Stimulated activated CD8-positive, alpha-beta memory T cell treated with anti-CD3 and anti-CD28 coated beads, Interleukin-4, amount 100 ng/mL, for 4 hours (primary cell): ENCODE measurements at places on chromosomes 7 and 10.

DNA sequence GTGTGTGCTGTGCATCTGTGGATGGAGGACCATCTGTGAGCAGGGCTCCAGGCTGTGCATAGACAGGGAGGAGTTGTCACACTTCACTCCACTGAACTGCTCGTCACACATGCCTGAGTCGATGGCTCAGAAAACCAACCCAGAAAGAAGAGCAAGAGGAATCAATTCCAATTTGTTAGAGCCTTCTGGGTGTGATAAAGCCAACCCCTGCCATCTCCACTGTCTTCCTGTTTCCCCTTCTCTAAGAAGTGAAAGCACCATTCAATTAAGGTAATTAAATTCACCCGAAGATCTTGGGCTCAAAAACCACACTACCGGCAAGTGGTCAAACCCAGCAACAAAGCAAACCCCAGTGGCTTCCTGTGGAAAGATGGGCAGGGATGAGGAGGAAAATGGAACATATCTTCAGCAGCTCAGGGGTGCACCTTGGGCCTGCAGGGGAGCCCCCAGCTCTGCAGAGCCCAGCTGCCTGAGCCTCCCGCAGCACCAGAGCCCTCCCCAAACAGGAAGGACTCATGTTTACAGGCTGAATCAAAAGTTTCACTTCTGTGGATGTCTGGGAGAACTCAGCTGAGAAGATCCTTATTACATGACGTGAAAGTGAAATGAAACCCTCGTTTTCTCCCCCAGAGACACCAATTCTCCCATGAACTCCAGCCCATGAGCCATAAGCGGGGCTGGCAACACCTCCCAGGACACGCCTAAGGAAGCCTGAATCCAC is 10.9 kb downstream of the C10orf71 start:
- peak; percentile 14 for DNase-seq

DNA sequence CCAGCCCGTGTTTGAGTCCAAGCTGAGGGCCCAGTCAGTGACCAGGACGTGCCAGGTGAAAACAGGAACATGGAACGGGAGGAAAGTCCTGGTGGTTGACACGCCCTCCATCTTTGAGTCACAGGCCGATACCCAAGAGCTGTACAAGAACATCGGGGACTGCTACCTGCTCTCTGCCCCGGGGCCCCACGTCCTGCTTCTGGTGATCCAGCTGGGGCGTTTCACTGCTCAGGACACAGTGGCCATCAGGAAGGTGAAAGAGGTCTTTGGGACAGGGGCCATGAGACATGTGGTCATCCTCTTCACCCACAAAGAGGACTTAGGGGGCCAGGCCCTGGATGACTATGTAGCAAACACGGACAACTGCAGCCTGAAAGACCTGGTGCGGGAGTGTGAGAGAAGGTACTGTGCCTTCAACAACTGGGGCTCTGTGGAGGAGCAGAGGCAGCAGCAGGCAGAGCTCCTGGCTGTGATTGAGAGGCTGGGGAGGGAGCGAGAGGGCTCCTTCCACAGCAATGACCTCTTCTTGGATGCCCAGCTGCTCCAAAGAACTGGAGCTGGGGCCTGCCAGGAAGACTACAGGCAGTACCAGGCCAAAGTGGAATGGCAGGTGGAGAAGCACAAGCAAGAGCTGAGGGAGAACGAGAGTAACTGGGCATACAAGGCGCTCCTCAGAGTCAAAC is 5.2 kb downstream of the GIMAP5 start:
- DNase-seq: no peak

- DNase-seq: no peak
Observed at GRCh38 chr7:65342723-65343629, 30.7 kb upstream of the ZNF92 start.

- DNase-seq: no peak
Observed at GRCh38 chr10:78777466-78777865, 291.3 kb upstream of the ZMIZ1 start.

- no peak for DNase-seq
Observed at GRCh38 chr10:34280599-34281374, 534.3 kb downstream of the PARD3 start.

DNA sequence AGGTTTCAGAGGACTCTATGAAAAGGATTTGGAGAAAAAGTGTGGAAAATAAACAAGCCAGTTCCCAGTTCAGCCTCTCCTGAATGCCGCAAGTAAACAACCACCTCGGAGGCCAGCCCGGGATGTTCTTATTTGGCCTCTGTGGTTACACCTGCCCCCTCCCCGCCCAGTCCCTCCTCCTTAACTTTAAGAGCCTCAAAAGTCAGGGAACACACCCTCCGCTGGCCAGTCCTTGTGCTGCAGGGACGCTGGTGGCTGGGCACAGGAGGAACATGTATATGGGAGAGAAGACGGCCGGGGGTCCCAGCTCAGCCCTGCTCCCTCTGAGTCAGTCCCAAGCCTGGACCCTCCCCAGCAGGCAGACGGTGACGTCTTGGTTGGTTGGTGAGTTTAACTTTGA is 6.1 kb downstream of the CHST3 start:
- no peak for DNase-seq

DNA sequence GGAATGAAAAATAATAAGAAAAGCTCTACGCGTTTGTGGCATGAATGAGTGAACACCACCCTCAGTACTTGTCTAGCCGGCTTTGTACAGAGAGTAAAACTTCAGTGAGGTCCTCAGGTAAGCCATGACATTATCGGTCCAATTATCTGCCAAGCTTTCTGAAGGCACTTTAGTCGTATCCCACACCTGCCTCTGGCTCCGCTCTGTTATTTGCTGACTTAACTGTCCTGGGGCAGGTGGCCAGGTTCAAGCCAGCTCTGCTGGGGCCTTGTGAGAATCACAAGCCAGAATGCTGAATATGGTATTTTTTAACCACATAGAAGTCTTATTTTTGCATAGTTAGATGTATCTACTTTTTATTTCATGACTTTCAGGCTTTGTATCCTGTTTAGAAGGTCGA is 66.0 kb upstream of the FHIP2A start:
- DNase-seq: no peak

DNA sequence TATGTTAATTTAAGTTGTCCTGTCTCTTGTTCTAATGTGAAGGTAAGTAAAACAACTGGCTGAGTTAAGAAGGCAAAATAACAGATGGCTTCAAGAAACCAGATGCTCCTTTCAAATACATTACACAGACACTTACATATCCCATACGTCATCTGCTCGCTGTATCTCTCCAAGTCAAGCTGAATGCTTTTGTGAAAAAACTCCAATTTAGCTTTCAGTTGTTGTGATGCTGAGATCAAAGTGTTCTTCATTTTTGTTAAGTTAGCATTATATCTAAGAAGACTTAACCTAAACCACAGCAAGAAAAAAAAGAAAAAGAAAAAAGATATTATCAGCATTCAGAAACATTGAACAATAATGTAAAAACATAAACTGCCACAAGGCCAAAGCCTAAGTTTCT is 18.5 kb upstream of the ERLIN1 start:
- DNase-seq: no peak

DNA sequence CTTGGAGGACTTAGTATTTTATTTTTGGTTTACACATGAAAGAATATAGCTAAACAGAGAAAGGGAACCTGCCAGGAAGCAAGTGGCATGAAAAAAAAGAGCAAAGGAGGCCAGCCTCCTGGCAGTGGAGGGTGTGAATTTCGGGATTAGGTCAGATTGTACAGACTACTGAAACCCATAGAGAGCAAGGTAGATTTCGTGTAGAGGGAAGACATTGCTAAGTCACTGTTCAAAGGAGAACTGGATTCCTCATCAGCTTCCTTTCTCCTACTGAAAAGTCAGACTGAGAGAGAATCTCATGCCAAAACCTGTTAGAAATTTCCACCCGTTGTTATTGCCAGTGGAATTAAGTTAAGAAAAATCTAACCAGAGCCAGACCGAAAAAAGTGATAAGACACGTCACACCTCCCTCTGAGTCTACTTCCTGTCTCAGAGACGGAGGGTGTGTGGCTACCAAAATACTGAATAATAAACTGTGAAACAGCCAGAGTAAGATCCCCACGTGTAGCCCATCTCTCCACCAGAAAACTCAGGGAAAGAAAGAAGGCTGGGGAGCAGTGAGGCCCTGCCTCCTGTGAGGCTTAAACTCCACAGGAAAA is 118.8 kb downstream of the SKIDA1 start:
- DNase-seq: no peak

- DNase-seq: no peak
Observed at GRCh38 chr10:28633750-28634149, 43.6 kb upstream of the BAMBI start.

- DNase-seq: no peak
Observed at GRCh38 chr7:31512166-31512565, 1.7 kb upstream of the ITPRID1 start.

GRCh38 chr10:33047655-33048054 is 89.6 kb upstream of the ITGB1 start:
- DNase-seq: no peak
